ENCODE measurements at places on chromosomes 2 and 18.
A peak's percentile ranks its signal among the peaks of the same experiment; 100 is the strongest.

- DNase-seq, result peak; percentile 45
These were observed 116.8 kb downstream of the SPTBN1 start for GRCh38 chr2:54572636-54573536.

- peak; percentile 20 for DNase-seq
These were observed 14.1 kb upstream of the KLF11 start for GRCh38 chr2:10028988-10029874.

- DNase-seq, result no peak
These were observed 50.2 kb upstream of the CTAGE1 start for GRCh38 chr18:22467760-22468553.

- DNase-seq, result no peak
These were observed 487 bp downstream of the STARD6 start for GRCh38 chr18:54357082-54357659.

DNA sequence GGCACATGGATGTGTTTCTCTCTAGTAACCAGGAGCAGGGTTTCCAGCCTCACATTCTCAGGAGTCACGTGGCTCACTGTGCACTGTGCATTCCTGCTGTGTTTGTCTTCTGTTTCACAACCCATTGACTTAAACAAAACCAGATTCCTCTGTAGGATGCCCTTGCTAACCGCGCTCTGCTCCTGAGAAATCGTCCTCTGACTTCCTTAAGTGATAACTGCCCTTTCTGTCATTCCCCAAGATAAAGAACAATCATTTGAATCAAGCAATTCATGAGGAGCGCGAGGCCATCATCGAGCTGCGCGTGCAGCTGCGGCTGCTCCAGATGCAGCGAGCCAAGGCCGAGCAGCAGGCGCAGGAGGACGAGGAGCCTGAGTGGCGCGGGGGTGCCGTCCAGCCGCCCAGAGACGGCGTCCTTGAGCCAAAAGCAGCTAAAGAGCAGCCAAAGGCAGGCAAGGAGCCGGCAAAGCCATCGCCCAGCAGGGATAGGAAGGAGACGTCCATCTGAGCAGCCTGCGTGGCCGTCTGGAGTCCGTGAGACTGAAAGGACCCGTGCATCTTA is 60.2 kb downstream of the RALBP1 start:
- DNase-seq, result no peak

DNA sequence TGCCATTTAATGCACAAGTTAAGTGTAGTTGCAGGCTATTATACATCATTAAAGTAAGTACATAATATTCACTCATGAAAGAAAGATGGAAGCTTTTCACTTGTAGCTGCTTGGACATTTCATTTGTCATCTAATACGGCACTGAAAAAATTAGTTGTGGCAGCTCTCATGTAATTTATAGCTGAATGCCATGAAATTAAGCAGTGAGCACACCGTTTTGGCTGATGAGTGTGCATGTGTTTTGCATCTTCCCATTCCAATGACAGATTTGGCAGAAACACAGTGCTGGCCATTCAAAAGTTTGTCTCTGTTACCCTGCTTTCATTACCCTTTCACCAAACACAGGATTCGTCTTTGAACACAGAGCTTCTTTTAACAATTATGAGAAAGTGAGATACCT is 174.0 kb downstream of the PTGR3 start:
- DNase-seq, result no peak

DNA sequence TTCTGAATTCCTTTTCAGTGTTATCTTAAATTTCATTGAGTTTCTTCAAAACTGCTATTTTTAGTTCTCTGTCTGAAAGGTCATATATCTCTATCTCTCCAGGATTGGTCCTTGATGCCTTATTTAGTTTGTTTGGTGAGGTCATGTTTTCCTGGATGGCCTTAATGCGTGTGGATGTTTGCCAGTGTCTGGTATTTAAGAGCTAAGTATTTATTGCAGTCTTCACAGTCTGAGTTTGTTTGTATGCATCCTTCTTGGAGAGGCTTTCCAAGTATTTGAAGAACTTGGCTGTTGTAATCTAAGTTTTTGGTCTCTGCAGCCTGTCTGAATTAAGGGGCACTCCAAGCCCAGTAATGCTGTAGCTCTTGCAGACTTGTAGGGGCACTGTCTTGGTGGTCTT is 249.3 kb downstream of the ZNF385B start:
- DNase-seq, result no peak

DNA sequence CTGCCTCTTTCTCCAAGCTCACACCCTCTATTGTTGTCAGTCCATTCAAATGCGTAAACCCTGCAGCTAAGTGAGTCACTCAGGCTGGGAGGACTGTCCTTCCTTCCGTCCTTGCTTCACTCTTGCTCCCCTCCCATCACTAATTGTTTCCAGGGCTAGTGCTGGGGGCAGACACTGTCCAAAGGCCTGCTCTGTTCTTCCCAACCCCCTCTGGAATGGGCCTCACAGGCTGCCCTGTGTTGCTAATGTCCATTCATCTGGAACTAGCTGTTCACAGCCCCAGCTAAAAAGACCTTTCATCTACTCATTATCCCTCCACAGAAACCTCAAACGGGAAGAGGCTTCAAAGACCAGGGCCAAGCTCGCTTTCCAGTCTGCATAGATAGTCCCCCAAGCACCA is 31.9 kb upstream of the NRP2 start:
- no peak for DNase-seq

DNA sequence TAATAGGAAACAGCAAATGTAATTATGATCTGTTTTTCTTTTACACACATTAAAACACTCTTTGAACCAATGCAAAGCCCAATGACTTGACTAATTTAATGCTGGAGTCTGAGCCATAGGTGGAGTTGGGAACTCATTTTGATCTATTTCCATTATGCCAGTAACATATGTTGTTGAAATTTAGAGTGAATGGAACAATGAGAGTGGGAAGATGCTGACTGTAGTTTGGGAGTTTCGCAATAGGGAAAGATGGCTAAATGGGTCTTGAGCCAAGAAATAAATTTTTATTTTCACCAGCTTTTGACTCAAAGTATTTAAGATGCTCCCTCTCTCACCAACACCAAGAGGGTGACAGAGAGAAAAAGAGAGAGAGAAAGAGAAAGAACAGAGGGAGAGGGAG is 246.7 kb downstream of the DLGAP1 start:
- DNase-seq, result no peak

DNA sequence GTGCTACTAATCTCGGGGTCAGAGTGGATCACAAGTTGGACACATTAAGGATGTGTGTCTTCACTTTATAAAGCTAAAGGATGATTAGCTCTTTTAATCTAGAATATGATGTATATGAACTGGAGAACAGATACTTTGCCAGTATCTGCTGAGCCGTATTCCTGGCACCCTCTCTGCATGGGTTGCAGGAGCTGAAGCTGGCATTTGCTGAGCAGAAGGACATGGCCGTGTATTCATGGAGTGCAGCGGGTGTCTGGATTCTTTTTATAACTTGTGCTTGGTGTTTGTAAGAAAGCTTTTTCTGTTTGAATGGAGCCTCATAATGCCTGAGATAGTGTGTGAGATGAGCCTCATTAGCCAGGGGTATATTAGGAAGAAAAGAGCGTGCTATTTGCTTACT is 103.9 kb upstream of the MCFD2 start:
- no peak for DNase-seq

DNA sequence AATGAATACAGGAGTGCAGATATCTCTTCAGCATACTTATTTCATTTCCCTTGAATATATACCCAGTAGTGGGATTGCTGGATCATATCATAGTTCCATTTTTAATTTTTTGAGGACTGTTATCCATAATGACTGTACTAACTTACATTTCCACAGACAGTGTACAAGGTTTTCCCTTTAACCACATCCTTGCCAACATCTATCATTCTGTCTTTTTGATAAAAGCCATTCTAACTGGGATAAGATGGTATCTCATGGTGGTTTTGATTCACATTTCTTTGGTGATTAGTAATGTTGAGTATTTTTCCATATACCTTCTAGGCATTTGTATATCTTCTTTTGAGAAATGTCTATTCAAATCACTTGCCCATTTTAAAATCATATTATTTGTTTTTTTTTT is 325.2 kb downstream of the CYP26B1 start:
- DNase-seq, result no peak

GRCh38 chr2:60519231-60519863 is 34.1 kb downstream of the BCL11A start:
- DNase-seq, result no peak

DNA sequence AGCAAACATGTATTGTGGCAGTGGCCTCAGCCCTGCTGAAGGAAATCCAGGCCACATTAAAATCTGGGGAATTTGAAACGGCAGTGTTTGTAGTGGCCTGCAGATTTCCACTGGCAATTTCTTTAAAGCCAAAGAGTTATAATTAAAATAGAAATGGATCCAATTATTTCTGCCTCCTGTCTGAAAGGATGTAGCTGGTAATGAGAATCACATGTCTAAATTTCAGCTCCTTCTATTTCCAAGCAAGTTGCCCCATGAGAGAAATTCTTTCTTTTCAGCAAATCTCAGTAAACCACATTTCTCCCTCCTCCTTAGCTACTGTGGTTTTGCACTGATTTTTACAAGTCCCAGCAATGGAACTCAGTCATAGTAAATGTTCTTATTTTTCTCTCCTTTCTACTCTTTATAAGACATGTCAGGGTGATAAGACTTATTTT is 55.4 kb upstream of the ZNF396 start:
- DNase-seq, result no peak

GRCh38 chr2:156311976-156312375 is 20.5 kb downstream of the NR4A2 start:
- DNase-seq, result no peak

DNA sequence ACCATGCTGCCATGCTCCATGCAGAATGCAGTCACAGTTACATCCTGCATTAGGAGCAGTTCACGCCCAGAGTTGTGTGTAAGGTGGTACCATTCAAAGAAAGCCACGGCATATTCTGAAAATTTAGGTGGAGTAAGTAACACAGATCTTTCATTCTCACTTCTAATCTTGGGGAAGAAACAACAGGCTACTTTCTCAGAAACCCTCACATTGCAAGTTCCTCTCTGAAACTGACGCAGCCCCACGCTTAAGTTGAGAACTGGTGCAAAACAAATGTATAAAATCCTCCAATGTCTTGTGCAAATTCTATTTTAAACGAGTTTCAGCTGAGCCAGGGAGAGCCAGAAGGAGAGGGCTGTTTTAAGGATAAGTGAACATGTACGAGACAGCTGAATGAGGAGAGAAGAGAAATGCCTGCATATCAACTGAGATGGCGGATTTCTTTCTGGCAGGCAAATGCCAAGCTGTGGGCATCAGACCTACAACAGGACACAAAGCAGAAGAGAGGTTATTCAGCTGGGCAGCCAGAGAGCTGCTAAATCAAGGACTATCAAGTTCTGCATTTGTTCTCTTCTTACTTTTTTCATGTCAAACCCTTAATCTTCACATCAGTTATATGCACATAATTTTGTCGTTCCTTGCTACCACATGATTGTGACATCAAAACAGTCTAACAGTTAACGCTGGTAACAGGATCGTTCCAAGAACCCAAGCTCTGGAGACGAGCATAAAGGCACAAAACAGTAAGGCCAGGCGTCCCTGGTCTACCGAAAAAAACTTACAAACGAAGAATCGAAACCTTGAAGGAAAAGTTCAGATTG is 6.4 kb downstream of the ARL4C start:
- peak; percentile 36 for DNase-seq

GRCh38 chr18:34691614-34692013 is 18.5 kb upstream of the DTNA start:
- no peak for DNase-seq

DNA sequence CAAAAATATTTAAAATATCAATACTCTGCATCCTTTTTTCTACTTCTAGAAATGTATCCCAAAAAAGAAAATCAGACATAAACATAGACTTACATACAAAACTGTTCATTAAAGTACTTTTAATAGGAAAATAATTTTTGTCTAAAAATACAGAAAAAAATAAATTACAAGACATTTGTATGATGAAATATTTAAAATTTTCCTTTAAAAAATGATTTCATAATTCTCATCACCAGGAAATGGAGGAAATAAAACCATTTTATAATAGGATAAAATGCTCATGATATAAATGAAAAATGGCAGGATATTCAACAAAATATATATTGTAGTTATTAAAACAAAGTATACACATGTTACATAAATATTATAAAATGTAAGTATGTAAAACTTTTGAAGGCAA is 24.4 kb downstream of the ARL5A start:
- no peak for DNase-seq

DNA sequence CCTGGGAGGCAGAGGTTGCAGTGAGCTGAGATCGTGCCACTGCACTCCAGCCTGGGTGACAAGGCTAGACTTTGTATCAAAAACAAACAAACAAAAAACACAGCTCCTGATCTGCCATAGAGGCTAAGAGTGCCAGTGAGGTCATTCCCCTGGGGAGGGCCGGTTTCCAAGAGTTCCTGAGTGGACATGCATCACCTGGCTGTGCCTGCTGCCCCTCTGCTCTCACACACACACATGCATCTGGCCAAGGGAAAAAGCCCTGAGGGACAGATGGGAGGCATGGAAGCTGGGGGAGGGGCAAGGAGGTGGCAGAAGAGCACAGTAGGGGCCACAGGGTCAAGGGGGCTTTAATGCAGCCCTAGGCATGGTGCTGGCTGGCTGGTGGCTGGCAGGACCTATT is 60.4 kb downstream of the ZBTB7C start:
- DNase-seq, result no peak

All from stimulated activated naive CD4-positive, alpha-beta T cell treated with Interleukin-2 at 50 U/mL for 16 hours (primary cell).